ENCODE measurements at places on chromosomes 11 and 22. TPM values are rescaled to one million over a fixed set of nuclear protein-coding genes. Genes with fewer than 3 reads are reported as not detected.
A peak's percentile ranks its signal among the peaks of the same experiment; 100 is the strongest.

- peak; percentile 49 for DNase-seq
- no peaks in the 10 kb centered on the region for H3K27me3 ChIP-seq
- no peaks in the 10 kb centered on the region for H3K36me3 ChIP-seq
- H3K4me1 ChIP-seq: peaks cover 19% of the 10 kb centered on the region
These were observed 88.3 kb upstream of the MTMR2 start for GRCh38 chr11:96012086-96012824.

GRCh38 chr11:119432484-119433357 is 9.7 kb upstream of the THY1 start:
- no peak overlapping the region for H3K4me3 ChIP-seq
- H3K36me3 ChIP-seq: no peaks in the 10 kb centered on the region

Gene AIFM3
- 150 TPM for total RNA-seq

DNA sequence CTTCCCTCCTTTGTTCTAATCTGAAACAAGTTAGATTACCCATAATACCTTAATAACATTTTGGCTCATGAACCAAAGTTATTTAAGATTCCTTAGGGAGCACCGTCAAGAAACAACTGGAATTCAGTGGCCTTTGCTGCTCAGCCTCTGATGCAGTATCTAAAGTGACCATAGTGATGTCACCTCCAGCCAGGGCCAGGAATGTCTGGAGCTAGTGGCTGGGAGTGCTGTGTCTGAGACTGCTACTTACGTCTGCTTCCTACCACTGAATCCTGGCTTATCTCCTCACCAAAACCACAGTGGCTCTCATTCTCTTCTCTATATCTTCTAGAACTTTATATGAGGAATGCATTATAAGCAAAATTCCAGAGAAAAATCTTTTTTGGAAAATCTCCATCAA is 658.0 kb downstream of the DLG2 start:
- H3K4me3 ChIP-seq: no peak overlapping the region
- DNase-seq: no peak
- H3K4me1 ChIP-seq: no peaks in the 10 kb centered on the region
- H3K36me3 ChIP-seq: no peaks in the 10 kb centered on the region

Gene OOSP4B
- total RNA-seq: not detected

DNA sequence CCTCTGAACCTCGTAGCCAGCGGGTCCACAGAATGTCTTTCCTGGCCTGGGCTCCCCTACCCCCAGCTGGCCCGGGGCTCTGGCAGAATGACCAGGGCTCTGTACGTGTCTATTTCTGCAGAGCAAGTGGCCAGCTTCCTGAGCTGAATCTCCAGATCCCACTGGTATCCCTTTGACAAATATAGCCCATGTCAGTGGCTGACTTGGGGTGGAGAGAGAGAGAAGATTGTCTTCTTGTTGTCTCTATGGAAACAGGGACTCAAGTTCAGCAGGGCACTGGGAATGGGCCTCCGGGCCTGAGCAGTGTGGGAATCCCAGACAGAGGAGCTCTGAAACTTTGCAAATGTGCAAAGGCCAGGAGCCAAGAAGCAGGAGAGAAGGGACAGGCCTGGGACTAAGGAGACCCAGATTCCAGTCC is 33.9 kb downstream of the ANO1 start:
- H3K27ac ChIP-seq: peak overlapping the region; percentile 30
- no peaks in the 10 kb centered on the region for H3K36me3 ChIP-seq
- H3K4me1 ChIP-seq: peaks cover 10% of the 10 kb centered on the region
- DNase-seq: no peak
- H3K4me3 ChIP-seq: no peak overlapping the region

DNA sequence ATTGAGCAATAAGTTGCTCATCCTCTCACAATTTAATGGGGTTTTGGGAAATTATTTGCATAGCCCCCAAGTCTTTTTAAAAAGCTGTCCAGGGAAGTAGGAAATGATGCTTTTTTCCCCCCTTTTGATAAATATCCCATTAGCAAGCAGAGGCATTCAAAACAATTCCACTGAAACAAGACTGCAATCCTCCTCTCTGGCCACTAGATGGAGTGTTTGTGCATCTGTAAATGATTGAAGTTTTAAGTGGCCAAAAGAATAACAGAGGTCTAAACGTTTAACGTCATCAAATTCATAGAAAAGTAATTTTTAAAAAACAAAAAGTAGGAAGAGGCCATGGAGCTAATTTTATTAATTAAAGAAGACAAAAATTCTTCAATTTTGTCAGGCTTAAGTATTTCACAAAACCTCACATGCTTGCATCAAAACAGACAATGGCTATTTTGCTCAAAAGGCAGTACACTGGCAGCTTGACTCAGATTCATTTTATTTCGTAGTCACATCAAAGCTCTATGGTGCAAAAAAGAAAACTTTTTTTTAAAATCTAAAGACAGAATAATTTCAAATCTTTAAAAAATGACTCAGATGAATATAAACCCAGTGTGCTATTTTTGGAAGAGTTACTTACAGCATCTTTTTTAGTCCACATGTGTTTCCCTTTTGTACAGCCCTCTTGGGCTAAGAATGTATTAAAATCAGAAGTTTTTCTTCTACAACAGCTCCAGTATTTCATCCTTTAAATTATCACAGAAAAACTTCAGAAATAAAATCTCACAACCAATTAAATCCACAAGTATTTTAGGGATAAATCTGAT is 17.8 kb downstream of the CHORDC1 start:
- H3K36me3 ChIP-seq: no peaks in the 10 kb centered on the region
- H3K27ac ChIP-seq: no peak overlapping the region
- no peak for DNase-seq
- H3K4me1 ChIP-seq: peaks cover 4% of the 10 kb centered on the region

Gene BARX2
- 5.6 TPM for total RNA-seq

DNA sequence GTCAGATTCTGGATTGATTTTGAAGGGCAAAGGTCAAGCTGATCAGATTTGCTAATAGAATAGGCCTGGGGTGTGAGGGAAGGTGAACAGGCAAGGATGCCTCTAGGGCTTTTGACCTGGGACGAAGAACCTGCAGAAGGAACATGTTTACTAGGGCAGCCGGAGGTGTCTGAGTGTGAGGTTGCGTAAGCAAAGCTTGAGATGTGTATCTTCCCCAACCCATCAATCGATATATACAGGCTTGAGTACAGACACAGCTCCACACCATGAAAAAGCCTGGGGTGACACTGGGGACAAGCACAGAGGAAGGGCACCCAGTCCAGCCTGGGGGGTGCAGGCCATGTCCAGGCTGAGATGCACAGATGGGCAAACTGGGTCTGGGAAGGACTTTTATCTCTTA is 1.1 kb downstream of the LHFPL7 start:
- no peak overlapping the region for H3K27ac ChIP-seq
- H3K36me3 ChIP-seq: no peaks in the 10 kb centered on the region
- H3K4me1 ChIP-seq: peaks cover 9% of the 10 kb centered on the region
- no peaks in the 10 kb centered on the region for H3K27me3 ChIP-seq
- no peak for DNase-seq
- no peak overlapping the region for H3K4me3 ChIP-seq

- no peak overlapping the region for H3K27ac ChIP-seq
- no peak for DNase-seq
- no peaks in the 10 kb centered on the region for H3K36me3 ChIP-seq
- H3K4me3 ChIP-seq: no peak overlapping the region
These were observed 10.3 kb downstream of the SCARF2 start for GRCh38 chr22:20427104-20427944.

DNA sequence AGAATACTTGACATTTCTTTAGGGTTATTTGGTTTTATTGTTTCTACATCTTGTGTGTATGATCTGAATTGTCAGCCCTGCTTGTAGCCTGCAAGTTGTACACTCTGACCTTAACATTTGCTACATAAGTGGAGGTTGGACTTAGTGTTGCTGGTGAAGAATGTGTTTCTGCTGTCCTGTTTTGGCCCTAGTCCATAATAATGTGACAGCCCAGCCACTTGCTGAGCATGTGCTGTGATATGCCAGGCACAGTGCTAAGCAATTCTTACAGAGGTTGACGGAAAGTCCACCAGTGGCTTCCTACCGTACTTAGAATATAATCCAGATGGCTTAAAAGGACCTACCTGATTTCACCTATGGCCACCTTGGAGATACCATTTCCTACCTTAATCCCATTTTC is 526.6 kb downstream of the NELL1 start:
- DNase-seq: no peak
- no peaks in the 10 kb centered on the region for H3K4me1 ChIP-seq
- no peaks in the 10 kb centered on the region for H3K36me3 ChIP-seq
- H3K27ac ChIP-seq: no peak overlapping the region
- no peaks in the 10 kb centered on the region for H3K27me3 ChIP-seq

DNA sequence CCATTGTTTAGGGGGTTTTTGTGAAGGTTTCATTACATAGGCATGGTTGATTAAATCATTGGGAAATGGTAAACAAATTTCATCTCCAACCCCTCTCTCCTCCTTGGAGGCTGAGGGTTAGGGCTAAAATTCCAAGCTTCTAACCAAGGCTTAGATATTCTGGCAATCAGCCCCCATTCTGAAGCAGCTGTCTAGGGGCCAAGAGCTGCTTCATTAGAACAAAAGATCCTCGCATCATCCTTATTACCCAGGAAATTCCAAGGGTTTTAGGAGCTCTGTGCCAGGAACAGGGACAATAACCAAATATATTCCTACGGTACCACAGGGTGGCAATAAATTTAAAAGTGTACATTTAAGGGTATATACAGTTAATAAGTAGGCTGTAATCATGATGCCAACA is 22.5 kb upstream of the EED start:
- no peak overlapping the region for H3K4me3 ChIP-seq
- H3K4me1 ChIP-seq: peaks cover 10% of the 10 kb centered on the region
- no peaks in the 10 kb centered on the region for H3K36me3 ChIP-seq
- no peaks in the 10 kb centered on the region for H3K27me3 ChIP-seq
- no peak overlapping the region for H3K27ac ChIP-seq

- H3K27ac ChIP-seq: no peak overlapping the region
- H3K4me1 ChIP-seq: peaks cover 3% of the 10 kb centered on the region
- H3K27me3 ChIP-seq: no peaks in the 10 kb centered on the region
- no peak overlapping the region for H3K4me3 ChIP-seq
- H3K36me3 ChIP-seq: no peaks in the 10 kb centered on the region
- DNase-seq: no peak
These were observed 73.6 kb downstream of the PAK1 start for GRCh38 chr11:77400271-77400670.

- H3K27ac ChIP-seq: no peak overlapping the region
- peaks cover 47% of the 10 kb centered on the region for H3K4me1 ChIP-seq
- H3K36me3 ChIP-seq: no peaks in the 10 kb centered on the region
- H3K27me3 ChIP-seq: no peaks in the 10 kb centered on the region
- H3K4me3 ChIP-seq: no peak overlapping the region
These were observed 45.4 kb downstream of the GAB2 start for GRCh38 chr11:78372114-78372768.

DNA sequence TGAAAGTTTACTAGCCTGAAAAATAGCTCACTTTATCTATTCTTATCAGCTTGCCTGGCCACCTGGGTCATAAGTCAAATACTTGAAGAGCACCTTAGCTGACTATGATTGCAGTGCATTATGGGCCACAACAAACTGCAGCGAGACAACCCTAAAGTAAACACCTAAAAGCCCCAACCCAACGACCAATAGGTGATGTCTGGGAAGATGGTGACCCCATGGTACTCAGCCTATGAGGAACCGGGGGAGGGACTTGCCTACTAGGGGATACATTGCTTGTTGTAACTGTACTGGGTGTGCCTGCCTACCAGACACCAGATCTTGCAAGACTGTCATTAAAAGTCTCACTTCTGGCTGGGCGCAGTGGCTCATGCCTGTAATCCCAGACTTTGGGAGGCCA is 35.6 kb upstream of the APOBEC3A start:
- H3K27me3 ChIP-seq: no peaks in the 10 kb centered on the region
- peaks cover 29% of the 10 kb centered on the region for H3K4me1 ChIP-seq
- no peaks in the 10 kb centered on the region for H3K36me3 ChIP-seq
- H3K27ac ChIP-seq: no peak overlapping the region

Gene RPL3
- 1,485 TPM for total RNA-seq

Gene CRACR2B
- 313 TPM for total RNA-seq

DNA sequence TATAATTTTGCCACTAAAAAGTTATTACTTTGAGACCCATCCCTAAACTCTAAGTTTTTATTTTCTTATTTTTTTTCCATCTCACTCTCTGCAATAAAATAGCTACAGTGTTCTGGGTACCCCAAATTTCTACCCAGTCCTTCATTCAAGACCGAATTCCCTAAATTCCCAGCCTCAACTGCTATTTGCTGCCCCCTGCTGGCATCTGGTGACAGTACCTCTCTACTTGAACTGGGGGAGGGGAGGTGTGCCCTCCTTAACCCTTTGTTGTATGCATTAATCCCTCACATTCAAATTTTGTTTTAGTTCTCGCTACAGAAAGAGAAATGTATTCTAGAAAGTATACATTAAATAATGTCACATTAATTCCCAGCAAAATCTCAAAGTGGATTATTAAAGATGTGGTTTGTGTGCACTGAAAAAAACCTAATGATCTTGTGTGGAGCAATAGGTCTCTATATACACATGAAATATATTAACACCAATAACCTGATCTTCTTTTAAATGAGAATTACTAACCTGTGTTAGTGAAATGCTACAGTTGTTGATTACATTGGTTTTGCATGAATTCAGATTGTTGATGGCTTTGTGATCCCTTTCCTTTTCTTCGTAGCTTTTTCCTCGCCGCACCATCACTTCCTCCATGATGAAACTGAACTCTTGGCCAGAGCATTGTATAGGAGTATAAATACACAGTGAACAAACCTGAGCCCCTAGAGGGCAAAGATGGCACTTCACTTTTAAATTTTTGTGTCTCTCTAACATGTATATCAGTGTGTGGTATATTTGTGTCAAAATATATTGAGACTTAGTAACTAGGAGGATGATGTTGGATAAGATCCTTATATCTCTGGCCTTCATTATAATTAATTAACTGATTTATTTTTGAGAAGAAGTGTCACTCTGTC is 590.0 kb downstream of the METTL15 start:
- no peak overlapping the region for H3K4me3 ChIP-seq
- H3K4me1 ChIP-seq: no peaks in the 10 kb centered on the region
- H3K27me3 ChIP-seq: no peaks in the 10 kb centered on the region
- H3K27ac ChIP-seq: no peak overlapping the region

Gene OR10D3
- not detected for total RNA-seq

DNA sequence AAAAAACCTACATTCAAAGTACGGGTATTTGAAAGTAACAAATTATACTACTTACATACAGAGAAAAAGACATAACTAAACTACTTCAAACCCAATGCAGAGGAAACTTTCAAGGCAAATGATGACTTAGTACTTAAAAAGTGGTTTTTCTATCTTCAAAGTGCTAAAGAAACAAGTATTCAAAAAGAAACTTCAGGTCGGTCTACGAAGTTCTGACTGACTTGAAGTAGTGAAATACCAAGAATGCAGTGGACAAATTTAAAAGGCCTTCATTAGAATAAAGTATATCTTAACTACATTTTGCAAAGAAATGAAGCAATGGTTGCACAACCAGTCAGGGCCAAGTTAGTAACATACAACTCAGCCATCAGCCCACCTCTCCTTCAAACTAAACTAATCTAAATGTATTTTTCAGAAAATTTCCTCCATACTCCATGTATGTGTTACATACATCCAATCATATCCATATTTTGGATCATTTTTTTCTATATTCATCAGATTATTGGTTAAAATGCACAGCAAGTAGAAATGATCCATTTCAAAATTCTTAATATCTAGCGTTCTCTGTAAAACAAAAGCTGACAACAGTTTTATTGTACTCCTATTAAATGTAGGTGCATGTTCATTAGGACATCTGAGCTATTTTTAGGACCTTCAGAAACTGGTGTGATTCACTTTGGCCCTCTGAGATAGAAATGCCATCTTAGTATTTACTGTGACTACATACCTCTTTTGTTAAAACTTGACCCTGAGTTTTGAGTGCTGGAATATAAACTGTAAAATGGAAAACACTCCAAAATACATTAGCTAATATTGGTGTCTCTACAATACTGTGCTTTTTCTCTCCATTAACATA is 49.9 kb downstream of the BIRC2 start:
- no peak overlapping the region for H3K4me3 ChIP-seq
- peaks cover 3% of the 10 kb centered on the region for H3K4me1 ChIP-seq
- no peaks in the 10 kb centered on the region for H3K27me3 ChIP-seq
- no peak for DNase-seq
- H3K36me3 ChIP-seq: no peaks in the 10 kb centered on the region

Gene KCNK4
- total RNA-seq: 0.27 TPM

Gene C22orf23
- total RNA-seq: not detected

Measured in transverse colon (tissue), 4 donors.